ENCODE measurements at places on chromosomes 7 and 10. TPM values are rescaled to one million over a fixed set of nuclear protein-coding genes. Genes with fewer than 3 reads are reported as not detected.
A peak's percentile ranks its signal among the peaks of the same experiment; 100 is the strongest.

DNA sequence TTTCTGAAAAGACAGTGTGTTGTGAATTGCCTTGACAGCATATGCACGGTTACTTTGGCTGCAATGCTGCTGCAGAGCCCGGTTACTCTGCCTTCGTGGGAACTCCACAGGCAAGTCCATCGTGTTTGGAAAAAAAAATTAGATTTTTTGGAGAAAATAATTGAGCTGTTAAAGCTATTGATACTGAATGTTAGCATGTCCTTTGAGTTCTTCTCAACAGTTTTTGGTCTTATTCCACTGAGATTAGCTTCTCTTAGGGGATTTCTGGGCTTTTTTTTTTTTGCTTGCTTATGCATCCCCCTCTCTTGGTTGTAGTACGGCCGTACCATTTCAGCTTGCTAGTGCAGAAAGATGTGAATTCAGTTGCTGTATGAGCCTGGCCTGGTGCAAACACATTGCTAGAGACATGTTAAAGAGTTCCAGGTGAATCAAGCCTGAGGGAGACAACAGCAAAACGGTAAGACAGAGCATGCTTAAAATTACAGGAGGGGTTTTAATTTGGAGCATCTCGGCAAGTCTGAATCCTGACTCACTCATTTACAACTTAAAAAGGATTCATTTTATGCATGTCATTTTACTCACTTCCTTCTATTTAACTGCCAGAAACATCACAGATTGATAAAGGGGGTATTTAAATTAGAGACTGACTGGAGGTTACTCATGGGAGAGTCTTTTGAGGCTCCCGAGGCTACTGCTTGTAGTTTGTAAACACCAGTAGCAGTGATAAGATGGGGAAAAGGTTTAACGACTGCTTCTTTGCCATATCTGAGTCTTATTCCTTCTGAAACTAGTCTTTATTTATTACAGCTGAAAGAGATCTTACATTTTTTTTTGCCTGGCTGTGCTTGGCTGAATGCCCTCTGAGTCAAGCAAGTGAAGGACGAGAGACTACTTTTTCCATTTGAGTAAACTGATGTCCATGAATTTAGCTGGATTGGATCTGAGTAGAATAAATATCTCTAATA is 113.7 kb downstream of the CDK14 start:
- DNase-seq = peak; percentile 60

Gene NPSR1
- polyA plus RNA-seq = not detected

GRCh38 chr10:61828788-61829187 is 72.7 kb upstream of the ARID5B start:
- no peak for DNase-seq

- peak; percentile 83 for DNase-seq
These were observed 6.8 kb downstream of the TACR2 start for GRCh38 chr10:69409968-69410367.

DNA sequence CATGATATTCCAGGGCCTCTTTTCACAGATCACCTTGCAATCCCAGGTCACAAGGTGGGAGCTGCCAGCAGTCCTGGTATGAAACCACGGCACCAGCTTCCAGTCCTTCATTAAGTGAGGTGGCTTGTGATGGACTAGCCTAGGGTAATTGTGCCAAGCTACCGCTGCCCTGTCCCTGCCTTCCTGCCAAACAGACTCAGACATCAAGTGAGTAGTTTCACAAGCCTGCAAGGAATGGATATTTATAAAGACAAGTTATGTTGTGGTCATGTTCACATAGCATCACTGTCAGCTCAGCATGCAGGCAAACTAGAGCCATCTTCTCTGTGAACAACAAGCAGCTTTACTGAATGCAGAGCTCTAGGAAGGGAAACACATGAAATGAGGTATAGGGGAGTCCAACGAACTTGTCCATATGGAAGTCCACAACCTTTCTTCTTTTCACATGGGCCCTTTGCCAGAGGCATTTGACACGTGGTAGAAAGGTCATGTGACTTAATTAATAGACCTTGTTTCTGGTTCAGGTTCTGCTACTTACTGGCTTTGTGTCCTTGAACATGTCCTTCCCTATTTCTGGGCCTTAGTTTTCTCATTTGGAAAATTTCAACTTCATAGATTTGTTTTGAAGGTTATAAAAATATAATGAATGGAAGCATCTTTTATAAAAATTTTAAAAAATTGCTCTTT is 1061.2 kb downstream of the KCNMA1 start:
- no peak for DNase-seq
